Renal pelvis (tissue), 12 donors: ENCODE measurements at places on chromosomes 1 and 21. TPM values are rescaled to one million over a fixed set of nuclear protein-coding genes. Genes with fewer than 3 reads are reported as not detected.

Gene FCRL4
- not detected for polyA plus RNA-seq

- DNase-seq: no peak
Measured at GRCh38 chr1:210588946-210589345, 260.2 kb downstream of the HHAT start.

DNA sequence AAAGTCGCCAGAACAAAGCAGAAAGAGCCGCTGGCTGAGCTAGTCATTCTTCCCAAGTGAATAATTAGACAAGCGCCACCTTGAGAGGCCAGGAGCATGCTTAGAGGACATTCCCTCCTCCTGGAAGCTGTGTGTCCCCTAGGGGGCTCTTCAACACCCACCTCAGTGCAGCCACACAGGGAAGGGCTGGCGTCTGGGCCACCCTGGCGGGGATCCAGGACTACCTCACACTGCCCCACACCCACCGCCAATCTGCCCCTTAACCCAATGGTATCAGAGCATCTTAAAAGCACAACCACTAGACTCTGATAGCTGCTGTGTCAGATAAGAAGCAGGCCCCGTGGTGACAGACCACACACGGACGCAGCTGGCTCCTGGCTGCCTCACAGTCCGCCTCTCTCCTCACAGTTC is 24.9 kb downstream of the SETD4 start:
- DNase-seq: no peak

DNA sequence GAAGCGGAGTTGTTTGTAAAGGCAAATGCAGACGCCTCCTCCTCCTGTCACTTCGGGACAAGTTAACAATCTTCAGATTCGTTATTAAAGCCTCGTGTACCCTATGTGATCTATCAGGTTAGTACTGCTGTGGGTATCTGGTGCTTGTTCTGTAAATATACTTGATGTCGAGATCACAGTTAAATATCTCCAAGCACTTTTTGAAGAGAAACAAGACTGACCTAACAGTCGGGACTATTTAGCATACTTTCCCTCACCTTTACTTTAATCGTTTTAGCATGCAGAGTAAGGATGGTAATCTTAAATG is 710 bp downstream of the KLHL20 start:
- no peak for DNase-seq

GRCh38 chr1:159532922-159533321 is 2.9 kb downstream of the OR10J5 start:
- no peak for DNase-seq

- DNase-seq: no peak
Measured at GRCh38 chr1:236692742-236693141, 6.4 kb downstream of the ACTN2 start.

DNA sequence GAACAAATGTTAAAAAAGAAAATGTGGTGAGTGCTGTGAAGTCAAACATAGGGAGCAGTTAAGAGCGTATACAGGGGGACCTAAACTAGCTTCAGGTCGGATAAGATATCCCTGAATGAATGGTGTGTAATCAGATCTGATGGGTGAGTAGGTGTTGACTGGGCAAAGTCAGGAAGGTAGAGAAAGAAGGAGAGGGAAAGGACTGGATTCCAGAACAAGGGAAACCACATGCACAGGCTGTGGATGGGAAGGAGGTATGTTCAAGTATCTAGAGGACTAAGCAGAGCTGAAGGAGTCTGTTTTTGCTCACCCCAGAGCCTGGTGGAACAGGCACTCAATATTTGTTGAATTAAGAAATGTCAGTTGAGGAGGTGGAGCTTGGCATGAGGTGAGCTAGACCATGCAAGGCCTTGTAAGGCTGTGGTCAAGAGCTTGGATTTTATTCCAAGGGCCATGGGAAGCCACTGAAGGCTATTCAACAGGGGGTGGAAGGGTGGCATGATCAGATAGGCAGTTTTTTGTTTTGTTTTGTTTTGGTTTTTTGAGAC is 27.4 kb downstream of the MAP7D1 start:
- DNase-seq: no peak

GRCh38 chr1:97038410-97038809 is 316.8 kb downstream of the PTBP2 start:
- DNase-seq: no peak

Gene MAN1C1
- polyA plus RNA-seq: 16.9 TPM

DNA sequence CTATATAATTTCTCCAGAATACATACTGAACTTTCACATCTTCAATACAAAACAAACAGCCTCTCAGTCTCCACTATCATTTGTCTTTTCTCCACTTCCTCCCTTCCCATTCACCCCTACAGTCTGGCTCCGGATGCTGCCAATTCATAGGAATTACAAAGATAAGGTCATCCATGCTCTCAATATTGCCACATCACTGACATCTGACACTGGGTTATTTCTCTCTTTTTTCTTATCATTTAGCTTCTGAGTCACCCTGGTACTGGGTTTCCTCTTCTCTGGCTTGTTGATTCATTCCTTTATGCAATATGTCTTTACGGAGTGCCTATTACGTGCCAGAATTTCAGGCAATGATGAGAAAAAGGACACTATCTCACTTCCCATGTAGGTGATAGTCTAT is 3.1 kb upstream of the SH3BP5L start:
- DNase-seq: no peak

- no peak for DNase-seq
Measured at GRCh38 chr1:157142201-157142600, 4.0 kb upstream of the ETV3 start.

GRCh38 chr1:244369256-244370057 is 82.3 kb downstream of the ADSS2 start:
- no peak for DNase-seq

GRCh38 chr1:214019499-214019898 is 31.7 kb downstream of the PROX1 start:
- no peak for DNase-seq

Gene THEM5
- 0.46 TPM for polyA plus RNA-seq

DNA sequence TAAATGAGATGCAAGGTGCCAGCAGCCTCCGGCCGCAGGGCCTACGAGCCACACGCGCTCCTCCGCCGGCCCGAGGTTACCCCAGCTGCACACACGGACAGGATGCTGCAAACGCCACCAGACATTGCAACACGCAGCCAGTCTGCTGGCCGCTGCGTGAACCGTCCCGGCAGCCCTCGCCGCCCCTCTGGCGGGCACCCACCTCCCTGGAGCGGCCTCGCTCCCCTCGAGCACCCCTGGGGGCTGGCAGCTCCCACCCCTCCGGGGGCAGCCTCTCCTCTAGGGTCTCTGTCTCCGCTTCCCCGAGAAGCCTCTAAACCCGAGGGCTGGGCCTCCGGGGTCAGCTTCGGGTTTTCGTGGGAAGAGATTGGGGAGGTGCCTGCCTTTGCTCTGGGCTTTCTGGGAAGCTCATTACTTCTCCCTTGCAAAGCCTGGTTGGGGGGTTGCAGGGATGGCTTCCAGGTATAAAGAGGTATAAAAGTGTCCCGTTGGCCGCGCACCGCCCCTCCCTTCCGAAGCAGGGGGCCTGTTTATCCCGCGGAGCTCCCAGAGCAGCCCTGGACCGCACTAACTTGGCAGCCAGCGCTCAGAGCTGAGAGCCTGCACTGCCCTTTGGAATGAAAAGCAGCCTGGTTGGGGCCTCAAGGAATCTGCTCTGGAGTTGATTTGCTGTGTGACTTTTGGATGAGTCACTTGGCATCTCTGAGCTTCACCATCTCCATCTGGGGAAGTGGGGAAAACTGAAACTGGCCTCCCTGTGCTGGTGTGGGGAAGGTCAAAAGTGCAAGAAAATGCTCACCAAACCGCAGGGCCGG is 21.8 kb downstream of the DHRS3 start:
- peak; percentile 81 for DNase-seq

Gene MCL1
- 149 TPM for polyA plus RNA-seq

- no peak for DNase-seq
Measured at GRCh38 chr21:16408280-16408679, 678.5 kb downstream of the USP25 start.

DNA sequence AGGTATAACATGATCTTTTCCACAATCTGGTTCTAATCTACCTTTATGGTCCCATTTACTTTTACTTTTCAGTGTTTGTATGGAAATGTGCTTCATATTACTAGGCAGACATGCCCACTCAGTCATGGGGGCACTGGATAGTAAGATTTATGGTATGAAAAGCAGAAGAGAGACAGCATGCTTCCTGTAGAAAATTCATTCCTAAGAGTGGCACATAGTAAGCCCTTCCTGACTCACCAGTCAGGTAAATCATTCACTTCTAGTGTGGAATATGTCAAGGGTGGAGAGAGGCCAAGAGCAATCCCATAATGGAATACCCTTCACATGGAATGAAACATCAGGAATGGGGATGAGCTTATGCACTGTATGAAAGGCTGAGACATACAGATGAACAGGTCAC is 49.5 kb upstream of the BCL10 start:
- no peak for DNase-seq

- DNase-seq: peak; percentile 77
Measured at GRCh38 chr1:41537788-41538351, 53.4 kb upstream of the EDN2 start.

Gene USF1
- 59.2 TPM for polyA plus RNA-seq

DNA sequence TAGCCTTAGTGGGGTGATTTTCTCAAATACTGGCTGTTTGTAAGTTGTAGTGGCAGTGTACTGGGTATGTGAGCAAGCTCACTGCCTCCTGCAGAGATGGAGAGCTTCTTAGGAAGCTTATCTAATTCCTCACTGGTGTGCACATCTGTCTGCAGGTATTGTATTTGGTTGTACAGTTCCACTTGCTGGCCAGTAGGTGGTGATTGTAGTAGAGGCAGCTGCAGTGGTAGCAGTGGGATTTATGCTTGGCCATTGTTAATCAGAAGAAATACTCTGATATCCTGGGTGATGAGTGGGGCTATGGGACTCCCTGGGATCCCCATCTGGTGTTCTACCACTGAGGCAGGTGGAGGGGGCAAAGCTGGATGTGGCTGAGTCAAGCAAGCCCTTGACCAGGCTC is 276.1 kb upstream of the SPAG17 start:
- DNase-seq: no peak

DNA sequence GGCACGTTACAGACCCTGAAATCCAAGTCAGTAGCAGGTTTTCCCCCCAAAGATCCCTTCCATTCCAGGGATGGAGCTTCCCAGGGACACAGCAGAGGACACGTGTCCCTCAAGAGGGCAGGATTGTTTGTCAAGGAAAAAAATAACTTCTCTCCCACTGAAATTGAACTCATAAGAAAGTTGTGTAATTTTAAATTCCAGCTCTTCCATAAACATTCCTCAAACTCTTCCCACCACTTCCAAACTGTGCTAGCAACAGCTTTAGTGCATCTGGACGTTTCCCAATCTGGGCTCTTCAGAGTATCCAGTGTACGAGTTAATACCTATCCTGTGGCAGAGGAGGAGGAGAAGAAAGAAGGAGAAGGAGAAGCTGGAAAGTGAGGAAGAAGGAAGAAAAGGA is 79.6 kb downstream of the PSMG1 start:
- no peak for DNase-seq

GRCh38 chr1:30687886-30688285 is 35.5 kb downstream of the MATN1 start:
- DNase-seq: no peak

Gene NBPF10
- polyA plus RNA-seq: 3.7 TPM

Gene PGLYRP4
- not detected for polyA plus RNA-seq

GRCh38 chr1:207944571-207944970 is 33.6 kb upstream of the CD34 start:
- DNase-seq: no peak

Gene GPR161
- 19.8 TPM for polyA plus RNA-seq

Gene OLIG2
- polyA plus RNA-seq: 0.20 TPM

GRCh38 chr1:59601041-59601441 is 213.7 kb upstream of the HOOK1 start:
- DNase-seq: no peak

GRCh38 chr1:174875306-174875705 is 124.4 kb upstream of the CACYBP start:
- DNase-seq: no peak

- DNase-seq: no peak
Measured at GRCh38 chr21:45220071-45220481, 67.6 kb downstream of the POFUT2 start.

- DNase-seq: no peak
Measured at GRCh38 chr1:214455479-214455878, 95.9 kb downstream of the PTPN14 start.

Gene SPRR2E
- not detected for polyA plus RNA-seq

- DNase-seq: no peak
Measured at GRCh38 chr1:167409183-167409582, 109.1 kb downstream of the CD247 start.
